Activated CD4-positive, alpha-beta memory T cell treated with anti-CD3 and anti-CD28 coated beads, Interleukin-2, amount 10 ng/mL, durations not matched to agents 7 days and 5 days (primary cell): ENCODE measurements at places on chromosomes 2 and 18.
A peak's percentile ranks its signal among the peaks of the same experiment; 100 is the strongest.

GRCh38 chr18:52394602-52395001, 54.6 kb downstream of the DCC start:
- no peak for DNase-seq

DNA sequence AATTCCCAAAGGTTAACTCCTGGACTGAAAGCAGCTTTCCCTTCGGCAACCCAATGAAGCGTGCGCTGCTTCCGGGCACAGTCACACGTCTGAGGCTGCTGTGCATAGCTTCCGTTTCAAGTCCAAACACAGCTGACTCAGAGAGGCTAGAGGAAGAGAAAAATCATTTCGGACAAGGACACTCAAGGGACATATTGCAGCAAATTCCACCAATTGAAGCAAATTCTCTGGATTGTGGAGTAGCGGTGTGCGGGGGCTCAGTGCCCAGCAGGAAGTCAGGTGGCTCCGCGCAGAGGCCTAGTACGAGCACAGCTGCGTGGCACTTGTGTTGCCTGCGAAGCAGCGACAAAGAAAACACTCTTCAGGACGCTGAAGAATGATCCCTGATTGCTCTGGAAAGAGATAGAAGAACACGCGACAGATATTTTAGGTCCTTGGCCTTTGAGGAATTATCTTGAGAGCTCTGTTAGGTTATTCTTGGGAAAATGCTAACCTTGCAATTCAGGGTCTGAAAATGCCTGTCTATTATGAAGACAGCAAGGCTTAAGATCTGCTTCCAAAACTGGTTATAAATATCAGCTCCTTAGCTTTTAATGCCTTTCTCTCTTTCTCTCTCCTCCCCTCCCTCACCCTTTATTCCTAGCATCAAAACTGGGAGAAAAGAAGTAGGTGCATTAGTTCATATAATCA, 352.6 kb upstream of the DLGAP1 start:
- DNase-seq: no peak

- no peak for DNase-seq
These were observed 123.9 kb upstream of the FAM117B start for GRCh38 chr2:202510911-202511310.

GRCh38 chr2:10478298-10478625, 30.1 kb upstream of the ODC1 start:
- DNase-seq: no peak

DNA sequence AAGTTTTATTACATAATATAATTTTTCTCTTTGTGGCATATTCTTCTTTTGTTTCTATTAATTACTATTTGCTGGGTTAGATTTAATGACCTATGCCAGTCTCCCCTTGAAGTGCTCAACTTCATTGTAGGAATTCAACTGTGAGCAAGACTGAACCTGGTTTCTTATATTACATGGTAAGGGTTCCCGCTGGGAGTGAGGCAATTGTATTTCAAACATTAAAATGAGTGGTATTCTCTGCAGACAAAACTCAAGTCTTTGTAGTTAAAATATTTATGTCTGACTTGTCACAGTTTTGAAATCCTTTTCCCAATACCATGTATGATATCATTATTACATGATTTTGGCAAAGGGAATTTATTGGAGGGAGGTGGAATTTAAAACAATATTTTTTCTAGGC, 278.7 kb downstream of the GULP1 start:
- DNase-seq: no peak

DNA sequence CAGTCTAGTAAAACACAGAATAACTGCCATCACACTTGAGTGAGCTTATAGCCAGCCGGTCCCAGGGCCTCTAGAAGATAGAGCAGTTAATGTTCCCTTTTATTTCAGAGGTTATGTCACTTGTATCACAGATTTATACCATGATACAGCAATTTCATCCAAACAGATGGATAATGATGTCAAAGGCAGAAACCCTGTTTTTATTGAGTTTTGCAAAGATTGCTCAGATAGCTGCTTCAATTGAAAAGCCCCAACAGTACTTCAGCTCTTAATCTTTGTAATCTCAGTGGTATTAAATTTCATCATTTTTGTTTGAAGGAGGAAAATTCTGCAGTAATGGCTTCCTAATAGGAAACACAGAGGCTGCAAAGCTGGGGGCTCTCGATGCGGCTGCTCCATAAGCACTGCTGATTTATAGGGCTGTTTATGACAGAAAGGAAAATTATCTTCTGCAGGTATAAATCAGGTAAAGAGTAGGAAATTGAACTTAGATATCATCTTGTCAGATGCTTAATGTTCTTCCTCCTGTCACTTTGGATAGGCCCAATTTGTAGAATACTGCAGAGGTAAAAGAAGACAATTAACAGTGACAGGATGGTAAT, 112.3 kb downstream of the LNPK start:
- no peak for DNase-seq

DNA sequence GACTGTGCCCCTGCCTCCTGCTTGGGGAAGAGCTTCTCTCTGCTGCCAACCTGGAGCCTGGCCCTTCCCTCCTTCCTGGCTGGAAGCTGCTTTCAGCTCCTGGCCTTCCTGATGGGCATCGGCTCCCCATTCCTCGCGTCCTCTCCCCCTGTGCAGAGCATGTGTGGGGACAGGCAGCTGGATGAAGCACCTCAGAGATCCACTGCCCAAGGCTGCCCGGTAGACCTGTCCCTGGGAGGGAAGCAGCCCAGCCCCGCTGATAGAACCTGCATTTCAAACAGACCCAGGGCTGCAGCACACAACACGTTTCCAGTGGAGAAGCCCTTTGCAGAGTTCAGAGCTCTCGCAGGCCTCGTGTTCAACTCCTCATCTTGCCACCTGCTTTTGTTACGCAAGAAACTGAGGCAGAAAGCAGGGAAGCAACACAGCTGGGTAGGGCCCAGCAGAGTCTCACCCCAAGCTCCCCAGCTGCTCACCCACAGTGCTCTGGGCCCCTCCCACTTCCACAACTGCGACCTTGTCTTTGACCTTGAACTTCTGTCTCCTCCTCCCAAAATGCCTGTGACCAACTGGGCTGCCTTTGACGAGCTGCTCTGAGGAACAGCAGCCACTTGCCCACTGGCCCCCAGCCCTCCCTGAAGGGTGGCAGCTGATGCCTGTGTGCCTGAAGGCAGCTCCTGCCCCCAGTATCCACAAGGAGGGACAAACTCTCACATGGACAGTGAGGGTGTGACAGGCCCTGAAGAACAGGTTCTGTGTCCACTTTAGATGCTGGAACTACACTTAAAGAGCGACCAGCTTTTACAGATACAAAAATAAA, 65.5 kb downstream of the PARD6G start:
- no peak for DNase-seq

DNA sequence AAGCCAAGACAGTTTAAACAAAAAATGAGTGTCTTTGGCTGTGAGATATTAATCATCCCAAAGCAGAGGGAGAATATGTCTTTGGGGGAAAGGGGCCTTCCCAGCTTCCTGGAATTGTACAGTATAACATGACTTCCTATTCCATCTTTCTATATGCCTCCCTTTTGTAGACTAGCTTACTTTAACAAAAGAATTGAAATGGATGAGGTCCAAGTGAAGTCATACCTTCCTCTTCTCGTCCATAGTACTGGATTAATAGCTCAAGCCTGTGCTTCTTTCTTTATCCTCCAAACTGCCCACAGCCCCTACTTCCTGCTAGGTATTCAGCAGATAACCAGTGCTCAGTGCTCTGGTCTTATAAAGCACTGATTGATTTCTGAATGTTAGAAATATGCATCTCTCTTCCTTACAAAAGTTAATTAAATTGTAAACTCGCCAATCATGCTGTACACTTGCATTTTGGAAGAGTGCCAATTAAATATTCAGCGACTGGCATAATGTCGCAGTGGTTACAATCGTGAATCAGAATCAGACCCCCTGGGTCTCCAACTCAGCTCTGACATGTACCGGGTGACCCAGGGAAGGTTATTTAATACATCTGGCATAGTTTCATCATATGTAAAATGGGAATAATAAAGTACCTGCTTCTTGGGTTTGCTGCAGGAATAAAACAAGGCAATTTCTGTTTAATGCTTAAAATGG, 325.1 kb downstream of the RND3 start:
- DNase-seq: no peak

GRCh38 chr2:204681412-204681811, 136.1 kb downstream of the PARD3B start:
- DNase-seq: no peak

GRCh38 chr2:230640540-230641011, 72.1 kb upstream of the CAB39 start:
- DNase-seq: no peak

DNA sequence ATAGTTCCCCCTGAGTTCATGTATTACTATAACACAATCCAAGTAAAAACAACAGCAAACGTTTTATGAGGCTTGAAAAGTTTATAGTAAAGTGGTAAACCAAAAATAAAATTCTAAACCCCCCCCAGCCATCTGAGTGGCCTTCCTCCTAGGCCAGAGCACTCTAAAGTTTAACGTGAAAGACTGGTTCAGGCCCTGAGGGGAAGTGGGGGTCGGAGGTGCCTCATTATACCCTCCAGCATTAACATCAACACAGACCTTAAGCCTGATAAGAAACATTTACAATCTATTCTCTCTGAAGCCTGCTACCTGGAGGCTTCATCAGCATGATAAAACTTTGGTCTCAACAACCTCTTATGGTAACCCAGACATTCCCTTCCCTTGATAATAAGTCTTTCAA, 29.0 kb upstream of the CNGA3 start:
- no peak for DNase-seq

DNA sequence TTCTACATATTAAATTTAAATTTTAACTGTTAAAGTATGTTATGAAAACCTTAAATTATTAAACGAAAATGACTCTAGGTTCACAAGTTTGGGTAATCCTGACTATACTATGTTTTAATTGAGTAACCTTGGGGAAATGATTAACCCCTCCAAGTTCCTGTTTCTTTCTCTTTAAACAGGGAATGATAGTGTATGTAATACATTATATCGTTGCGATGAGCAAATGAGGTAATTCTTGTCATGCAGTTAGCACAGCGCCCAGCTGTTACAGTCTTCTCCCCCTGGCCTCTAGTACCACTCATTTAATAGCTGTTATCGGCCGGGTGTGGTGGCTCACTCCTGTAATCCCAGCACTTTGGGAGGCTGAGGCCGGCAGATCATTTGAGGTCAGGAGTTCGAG, 80.4 kb downstream of the MTA3 start:
- DNase-seq: no peak

DNA sequence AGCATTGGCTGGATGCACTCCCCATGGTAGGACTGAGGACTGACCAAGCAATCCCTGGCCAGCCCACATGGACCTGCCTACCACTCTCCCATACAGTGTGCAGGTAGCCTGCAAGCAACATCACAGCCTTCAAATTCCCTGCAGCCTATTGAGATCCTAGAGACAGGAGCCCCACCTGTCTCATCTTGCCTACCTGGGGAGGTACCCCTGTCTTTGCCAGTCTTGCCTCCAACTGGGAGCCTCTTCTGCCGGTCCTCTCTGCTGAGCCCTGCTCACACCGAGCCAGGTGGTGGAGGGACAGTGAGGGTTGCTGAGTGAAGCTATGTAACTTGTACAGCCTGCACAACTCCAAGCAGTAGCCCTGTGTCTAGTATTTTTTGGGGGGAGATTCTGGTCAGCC, 29.9 kb downstream of the TTC32 start:
- DNase-seq: no peak

- DNase-seq: peak; percentile 26
These were observed 215.4 kb upstream of the ITGA4 start for GRCh38 chr2:181241797-181242196.

DNA sequence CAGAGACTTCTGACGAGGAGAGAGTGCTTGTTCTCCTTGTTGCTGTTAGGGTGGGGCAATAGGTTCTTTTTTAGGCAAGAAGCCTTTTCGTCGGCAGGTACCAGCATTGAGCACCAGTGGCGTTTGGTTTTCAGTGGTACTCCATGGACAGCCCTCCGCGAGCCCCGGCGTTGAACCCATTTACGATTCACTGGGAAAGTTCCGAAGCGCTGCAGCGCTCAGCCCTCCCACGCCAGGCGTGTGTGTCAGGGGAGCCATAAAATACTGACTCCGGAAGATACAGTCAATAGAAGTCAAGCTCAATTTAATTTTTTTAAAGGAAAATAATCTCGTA, 494 bp upstream of the ROCK1 start:
- DNase-seq: no peak

- DNase-seq: no peak
These were observed 672.5 kb downstream of the LRP1B start for GRCh38 chr2:141458351-141458750.

GRCh38 chr2:232235716-232236115, 142.8 kb upstream of the ALPP start:
- DNase-seq: no peak

DNA sequence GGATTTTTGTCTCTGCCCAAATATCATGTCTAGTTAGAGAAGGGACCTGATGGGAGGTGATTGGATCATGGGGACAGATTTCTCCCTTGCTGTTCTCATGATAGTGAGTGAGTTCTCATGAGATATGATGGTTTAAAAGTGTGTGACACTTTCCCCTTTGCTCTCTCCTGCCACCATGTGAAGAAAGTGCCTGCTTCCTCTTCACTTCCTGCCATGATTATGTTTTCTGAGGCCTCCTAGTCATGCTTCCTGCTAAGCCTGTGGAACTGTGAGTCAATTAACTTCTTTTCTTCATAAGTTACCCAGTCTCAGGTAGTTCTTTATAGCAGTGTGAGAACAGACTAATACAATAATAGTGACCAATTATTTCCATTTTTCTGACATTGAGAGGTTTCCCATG, 167.3 kb upstream of the CYRIA start:
- DNase-seq: no peak

- DNase-seq: no peak
These were observed 674.9 kb downstream of the ZEB2 start for GRCh38 chr2:143844986-143845385.

GRCh38 chr2:165067643-165068486, 112.5 kb upstream of the SLC38A11 start:
- no peak for DNase-seq

DNA sequence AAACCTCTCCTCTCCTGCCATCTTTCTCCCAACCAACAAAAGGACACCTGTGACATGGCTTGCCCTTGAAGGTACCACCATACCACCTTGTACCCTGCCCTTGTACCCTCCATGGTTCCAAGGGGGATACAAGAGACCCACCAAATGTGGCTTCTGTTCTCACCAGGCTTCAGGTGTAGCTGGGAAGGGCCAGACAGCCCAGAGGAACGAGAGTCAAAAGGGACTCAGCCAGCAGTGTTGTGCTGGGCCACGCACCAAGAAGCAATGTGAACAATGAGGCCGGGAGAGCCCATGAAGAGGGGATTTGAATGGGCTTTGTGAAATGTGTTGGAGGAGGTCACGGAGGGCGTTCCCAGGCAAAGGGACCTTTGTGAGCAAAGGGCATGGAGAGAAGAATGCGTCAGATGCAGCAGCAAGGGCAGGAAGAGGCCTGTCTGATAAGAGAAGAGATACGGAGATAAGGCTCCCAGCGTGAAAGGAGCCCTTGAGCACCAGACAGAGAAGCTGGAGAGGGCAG, 48.6 kb downstream of the PLB1 start:
- peak; percentile 51 for DNase-seq

- no peak for DNase-seq
These were observed 1191.4 kb upstream of the SLC39A10 start for GRCh38 chr2:194465641-194466040.
